Foreskin keratinocyte (primary cell): ENCODE measurements at places on chromosomes 12 and 14. TPM values are rescaled to one million over a fixed set of nuclear protein-coding genes. Genes with fewer than 3 reads are reported as not detected.

- no peak for DNase-seq
Observed at GRCh38 chr14:33954016-33954598, 3.2 kb upstream of the EGLN3 start.

The RPL41 gene
- 7,188 and 7,608 TPM in 2 replicates for polyA plus RNA-seq

DNA sequence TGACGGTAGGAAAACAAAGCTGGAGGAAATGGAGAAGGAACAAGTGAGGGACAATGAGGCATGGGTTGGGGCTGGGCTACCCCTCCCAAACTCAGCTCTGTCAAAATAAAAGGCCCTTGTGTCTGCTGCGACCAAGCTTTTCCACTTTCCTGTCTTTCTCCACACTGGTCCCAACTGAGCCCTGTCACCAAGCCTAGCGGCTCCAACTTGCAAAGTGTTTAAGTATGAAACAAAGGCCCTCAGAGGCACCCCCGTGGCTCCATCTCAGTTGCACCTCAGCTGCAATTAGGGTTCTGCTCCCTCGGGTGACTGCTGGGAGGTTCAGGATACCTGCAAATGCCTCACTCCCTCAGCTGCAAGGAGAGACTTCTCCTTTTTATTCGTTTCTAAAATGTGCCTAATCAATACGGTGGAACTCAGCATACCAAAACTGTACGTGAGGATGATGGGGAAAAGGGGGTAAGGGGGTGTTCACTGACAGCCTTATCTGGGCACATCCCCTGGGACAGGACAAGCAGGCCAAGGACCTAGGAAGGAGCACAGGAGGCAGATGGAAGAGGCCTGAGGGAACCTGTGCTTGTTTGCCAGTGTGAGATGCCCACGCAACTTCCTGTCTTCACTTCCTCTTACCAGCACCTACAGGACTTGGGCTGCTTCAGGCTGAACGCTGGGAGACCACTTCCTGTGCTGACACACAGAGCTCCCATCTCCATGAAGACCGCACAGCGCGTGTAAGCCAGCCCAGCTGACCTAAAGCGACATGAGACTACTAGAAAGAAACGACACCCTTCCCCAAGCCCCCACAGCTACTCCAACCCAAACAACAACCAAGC lies 8.9 kb downstream of the VAMP1 start:
- no peak for DNase-seq

DNA sequence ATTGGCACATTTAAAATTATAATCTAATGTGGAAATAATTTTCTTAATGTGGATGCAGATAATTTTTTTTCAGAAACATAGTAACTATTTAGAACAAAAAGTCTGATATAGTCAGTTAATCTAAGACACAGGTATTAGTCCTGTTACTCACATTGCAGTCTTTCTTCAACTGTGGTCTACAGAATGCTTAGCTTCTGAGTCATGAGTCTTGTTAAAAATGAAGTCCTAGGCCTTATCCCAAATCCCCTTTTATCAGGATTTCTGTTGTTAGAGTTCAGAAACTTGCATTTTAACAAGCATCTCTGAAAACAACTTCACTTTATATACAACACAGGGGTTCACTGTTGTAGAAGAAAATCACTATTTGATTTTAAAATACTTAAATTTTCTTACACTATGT lies 112.2 kb downstream of the SLC16A7 start:
- peak; percentile 32 for DNase-seq

DNA sequence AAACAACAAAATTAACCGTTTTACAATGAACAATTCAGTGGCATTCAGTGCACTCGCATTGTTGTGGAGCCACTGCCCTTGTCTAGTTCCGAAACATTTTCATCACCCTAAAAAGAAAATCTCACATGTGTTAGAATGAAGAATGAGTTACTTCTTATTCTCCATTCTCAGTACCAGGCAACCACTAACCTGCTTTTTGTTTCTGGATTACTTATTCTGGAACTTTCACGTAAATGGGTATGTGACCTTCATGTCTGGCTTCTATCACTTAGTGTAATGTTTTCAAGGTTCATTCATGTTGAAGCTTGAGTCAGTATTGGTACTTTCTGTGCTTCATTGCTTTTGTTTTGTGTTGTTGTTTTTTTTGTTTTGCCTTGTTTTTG lies 15.6 kb downstream of the RCOR1 start:
- no peak for DNase-seq

DNA sequence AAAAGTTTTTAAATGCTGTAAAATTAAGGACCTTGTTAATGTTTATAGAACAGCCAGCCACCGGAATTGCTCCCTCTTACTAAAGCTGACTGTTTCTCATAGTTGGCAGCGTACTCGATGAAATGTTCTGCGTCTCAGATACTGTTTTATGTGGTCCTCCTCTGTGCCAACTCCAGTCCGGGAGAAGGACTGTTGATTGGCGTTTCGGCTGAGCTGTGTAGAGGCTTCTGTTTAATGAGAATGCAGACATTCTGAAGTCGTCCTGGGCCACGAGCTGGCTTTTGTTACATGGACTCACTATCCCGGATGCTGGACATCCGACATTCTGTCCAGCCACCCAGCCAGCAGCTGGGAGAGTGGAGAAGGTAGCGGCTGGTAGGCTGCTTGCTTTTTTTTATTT lies 75.4 kb downstream of the WDR20 start:
- DNase-seq = no peak

DNA sequence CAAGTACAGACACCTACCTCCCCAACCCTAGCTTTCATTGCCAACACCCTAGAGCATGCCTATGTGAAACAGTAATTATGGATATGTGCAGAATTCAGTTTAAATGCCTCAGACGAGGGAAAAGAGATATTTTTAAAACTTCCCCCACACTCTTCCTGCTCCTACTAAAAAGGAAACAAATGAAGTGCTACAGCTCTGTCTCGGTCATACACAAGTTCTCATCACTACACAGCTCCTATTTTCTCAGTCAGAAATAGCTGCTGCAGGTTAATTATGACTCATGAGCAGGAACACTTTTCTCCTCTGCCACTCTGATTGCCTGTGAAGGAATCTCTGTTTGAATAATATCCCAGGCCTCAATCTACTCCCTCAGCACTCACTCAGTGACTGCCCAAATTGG lies 703.6 kb upstream of the FLRT2 start:
- DNase-seq = peak; percentile 62

The GALNT9 gene
- not detected in 2 replicates for polyA plus RNA-seq

DNA sequence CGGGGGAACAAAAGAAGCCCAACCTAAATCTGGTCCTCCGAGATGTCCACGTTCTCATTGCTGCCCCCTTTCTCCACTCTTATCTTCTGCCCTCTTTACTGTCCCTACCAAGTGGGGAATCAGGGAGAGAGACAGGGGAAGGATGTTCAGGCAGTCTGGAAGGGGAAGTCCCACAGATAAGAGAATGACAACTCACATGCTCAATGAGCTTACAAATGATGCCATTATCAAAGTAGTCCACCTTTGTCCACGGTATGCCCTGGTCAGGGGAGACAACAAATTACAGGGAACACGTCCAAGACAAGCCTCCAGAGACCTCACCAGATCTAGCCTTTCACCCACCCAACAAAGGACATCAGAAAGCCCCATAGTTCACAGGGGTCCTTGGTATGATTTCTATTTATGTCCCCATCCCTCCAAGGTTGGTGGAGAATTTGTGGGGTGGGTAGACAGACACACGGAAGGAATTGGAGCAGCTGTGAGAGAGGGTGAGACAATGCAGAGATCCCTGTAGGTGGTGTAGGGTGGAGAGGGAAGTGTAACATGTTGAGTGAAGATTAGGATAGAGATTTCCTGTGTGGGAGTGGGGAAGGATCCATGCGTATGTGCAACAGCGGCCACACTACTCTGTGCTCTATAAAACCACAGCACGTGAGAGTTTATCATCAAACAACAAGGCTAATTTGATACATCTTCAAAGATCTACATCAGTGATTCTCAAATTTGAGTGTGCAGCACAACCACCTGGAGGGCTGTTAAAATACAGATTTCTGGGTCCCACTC lies 10.7 kb downstream of the MYO1A start:
- DNase-seq = no peak

The IRF2BPL gene
- polyA plus RNA-seq = 8.0 and 8.7 TPM in 2 replicates
